ENCODE measurements at places on chromosomes 5 and 9.

- DNase-seq: no peak
Observed at GRCh38 chr9:5612185-5612530, 16.7 kb upstream of the RIC1 start.

DNA sequence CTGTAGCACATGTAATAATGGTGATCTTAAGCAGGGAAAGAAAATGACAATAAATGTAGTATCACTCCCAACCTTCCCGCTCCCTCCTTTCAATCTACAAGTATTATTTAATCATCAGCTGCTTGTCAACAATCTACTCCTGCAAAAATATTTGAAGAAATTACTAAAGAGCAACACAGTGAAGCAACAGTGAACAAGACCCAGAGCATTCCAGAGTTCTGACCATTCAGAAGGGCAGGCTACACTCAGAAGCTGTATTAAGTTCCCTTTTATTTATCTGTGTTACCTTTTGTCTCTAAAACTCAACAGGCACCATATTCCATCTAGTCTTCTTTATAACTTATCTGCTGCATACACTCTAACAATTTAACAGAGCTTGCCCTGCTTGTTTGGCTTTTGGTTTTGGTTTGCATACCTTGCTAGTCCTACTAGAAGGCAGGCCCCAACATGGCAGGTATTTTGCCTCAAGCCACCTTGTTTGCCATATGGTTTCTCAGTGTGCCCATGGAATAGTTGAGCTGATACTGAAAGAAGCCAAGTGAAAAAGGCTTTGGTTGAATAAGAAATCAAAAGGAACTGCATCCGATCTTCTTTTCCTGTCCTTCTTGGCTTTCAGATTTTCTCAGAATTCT is 253.9 kb downstream of the CEMIP2 start:
- DNase-seq: no peak

DNA sequence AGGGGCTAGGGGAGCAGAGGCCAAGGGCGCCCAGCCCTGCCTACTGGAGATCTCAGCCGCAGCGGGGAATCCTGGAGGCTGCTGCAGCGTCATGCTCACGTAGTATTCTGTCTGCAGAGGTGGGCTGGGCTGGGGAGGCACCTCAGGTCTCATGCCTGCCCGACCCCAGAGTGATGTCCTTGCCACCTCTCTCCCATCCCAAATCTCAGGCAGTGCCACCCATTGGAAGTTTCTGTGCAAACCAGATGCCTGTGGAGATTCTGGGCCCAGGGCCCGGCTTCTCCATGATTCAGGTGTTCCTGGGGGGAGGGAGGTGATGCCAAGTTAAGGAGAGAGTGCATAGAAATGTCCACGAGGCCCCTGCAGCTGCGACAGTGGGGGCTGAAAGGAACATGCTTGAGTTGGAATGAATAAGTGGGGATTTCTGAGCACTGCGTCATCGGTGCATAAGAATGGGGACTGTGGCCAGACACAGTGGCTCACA is 72.0 kb downstream of the ANKRD33B start:
- no peak for DNase-seq

- no peak for DNase-seq
Observed at GRCh38 chr5:145236983-145237382, 598.2 kb downstream of the PRELID2 start.

GRCh38 chr9:131800366-131800765 is 60.5 kb upstream of the RAPGEF1 start:
- no peak for DNase-seq

DNA sequence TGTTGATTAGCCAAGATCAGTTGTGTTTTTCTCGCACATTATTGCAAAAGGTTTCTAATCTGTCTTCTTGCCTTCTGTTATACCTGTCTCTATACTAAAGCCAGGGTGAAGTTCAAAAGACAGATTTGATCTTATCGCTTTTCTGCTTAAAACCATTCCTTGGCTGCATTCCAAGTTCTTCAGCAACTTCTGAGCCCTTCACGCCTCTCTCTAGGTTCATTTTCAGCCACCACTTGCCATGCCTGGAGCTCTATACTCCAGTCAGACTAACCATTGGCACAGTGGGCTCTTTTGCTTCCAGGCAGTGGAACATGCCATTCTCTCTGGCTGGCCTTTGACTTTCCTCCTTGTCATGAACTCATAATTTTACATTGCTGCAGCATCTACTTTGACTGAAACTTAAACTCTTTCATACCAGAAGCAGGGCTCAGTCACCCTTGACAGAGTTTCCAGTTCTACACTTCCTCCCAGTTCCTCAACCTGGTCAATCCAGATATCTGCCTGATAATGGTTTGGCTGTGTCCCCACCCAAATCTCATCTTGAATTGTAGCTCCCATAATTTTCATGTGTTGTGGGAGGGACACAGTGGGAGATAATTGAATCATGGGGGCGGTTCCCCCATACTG is 114.4 kb downstream of the SLC12A2 start:
- no peak for DNase-seq

DNA sequence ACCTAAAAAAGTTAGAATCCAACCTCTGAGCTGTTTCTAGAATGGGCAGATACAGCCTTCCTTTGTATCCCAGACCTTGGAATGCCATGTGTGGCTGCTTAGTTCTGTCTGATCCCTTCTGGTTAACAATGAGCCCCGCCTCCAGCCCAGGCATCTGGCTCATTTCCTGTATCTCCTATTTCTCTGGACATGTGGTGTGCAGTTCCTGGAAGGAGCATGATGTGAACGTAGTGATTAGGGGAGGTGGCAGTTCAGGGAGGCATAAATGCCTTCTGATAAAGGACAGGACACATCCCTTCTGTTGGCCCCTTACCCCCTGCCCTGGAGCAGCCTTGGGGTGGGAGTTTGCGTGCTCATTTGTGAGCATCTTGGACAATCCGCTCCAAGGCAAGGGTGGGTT is 243.0 kb downstream of the ZSWIM6 start:
- DNase-seq: no peak
